ENCODE measurements at places on chromosomes 11 and 22.

- DNase-seq = no peak
- H3K27me3 ChIP-seq = no peaks in the 10 kb centered on the region
- no peaks in the 10 kb centered on the region for H3K4me1 ChIP-seq
- H3K27ac ChIP-seq = no peak overlapping the region
These were observed 66.0 kb downstream of the GRK3 start for GRCh38 chr22:25630447-25630846.

GRCh38 chr11:88169471-88169870, 5.8 kb downstream of the RAB38 start:
- H3K36me3 ChIP-seq = no peaks in the 10 kb centered on the region
- H3K27ac ChIP-seq = no peak overlapping the region
- no peaks in the 10 kb centered on the region for H3K4me1 ChIP-seq
- no peaks in the 10 kb centered on the region for H3K27me3 ChIP-seq
- no peak for DNase-seq

- no peaks in the 10 kb centered on the region for H3K27me3 ChIP-seq
- no peak overlapping the region for H3K27ac ChIP-seq
- H3K4me1 ChIP-seq = no peaks in the 10 kb centered on the region
- DNase-seq = no peak
- no peaks in the 10 kb centered on the region for H3K36me3 ChIP-seq
These were observed 286.7 kb downstream of the MN1 start for GRCh38 chr22:27514601-27515523.

- no peak for DNase-seq
- H3K4me1 ChIP-seq = no peaks in the 10 kb centered on the region
- no peaks in the 10 kb centered on the region for H3K27me3 ChIP-seq
- H3K4me3 ChIP-seq = no peak overlapping the region
These were observed 32.1 kb upstream of the SOX10 start for GRCh38 chr22:38016182-38017151.

GRCh38 chr11:3052567-3052966, 4.7 kb downstream of the CARS1 start:
- no peak overlapping the region for H3K4me3 ChIP-seq
- H3K36me3 ChIP-seq = peaks cover 8% of the 10 kb centered on the region
- H3K27me3 ChIP-seq = no peaks in the 10 kb centered on the region

- H3K4me1 ChIP-seq = no peaks in the 10 kb centered on the region
- H3K27me3 ChIP-seq = no peaks in the 10 kb centered on the region
- no peaks in the 10 kb centered on the region for H3K36me3 ChIP-seq
- no peak overlapping the region for H3K4me3 ChIP-seq
- H3K27ac ChIP-seq = no peak overlapping the region
These were observed 1272.6 kb downstream of the BRD1 start for GRCh38 chr22:48554893-48555572.

DNA sequence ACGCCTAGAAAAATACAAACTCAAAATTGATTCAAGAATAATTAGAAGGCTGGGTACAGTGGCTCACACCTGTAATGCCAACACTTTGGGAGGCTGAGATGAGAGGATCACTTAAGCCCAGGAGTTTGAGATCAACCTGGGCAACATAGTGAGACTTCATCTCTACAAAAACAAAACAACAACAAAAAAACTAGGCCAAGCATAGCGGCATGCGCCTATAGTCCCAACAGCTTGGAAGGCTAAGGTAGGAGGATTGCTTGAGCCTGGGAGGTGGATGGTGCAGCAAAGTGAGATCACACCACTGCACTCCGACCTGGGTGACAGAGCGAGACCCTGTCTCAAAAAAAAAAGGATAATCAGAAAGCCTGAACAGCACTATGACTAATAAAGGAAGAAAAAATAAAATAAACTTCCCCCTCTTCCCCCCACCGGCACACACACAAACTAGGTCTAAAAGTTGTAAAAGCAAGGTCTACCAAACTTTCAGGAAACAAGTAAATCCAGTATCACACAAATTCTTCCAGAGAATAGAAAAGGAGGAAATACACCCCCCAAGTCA, 35.8 kb downstream of the RRAS2 start:
- no peaks in the 10 kb centered on the region for H3K27me3 ChIP-seq
- H3K4me1 ChIP-seq = peaks cover 44% of the 10 kb centered on the region
- H3K4me3 ChIP-seq = no peak overlapping the region
- no peak overlapping the region for H3K27ac ChIP-seq
- H3K36me3 ChIP-seq = no peaks in the 10 kb centered on the region

- H3K36me3 ChIP-seq = peaks cover 10% of the 10 kb centered on the region
- no peak overlapping the region for H3K4me3 ChIP-seq
- DNase-seq = no peak
- no peak overlapping the region for H3K27ac ChIP-seq
- H3K4me1 ChIP-seq = peaks cover 7% of the 10 kb centered on the region
These were observed 37.9 kb downstream of the PIK3C2A start for GRCh38 chr11:17169876-17170275.
